ENCODE measurements at places on chromosomes 7 and 10.
A peak's percentile ranks its signal among the peaks of the same experiment; 100 is the strongest.

GRCh38 chr10:88161756-88162155, 298.3 kb downstream of the PTEN start:
- no peak for DNase-seq

- DNase-seq = peak; percentile 52
Observed at GRCh38 chr10:71860243-71861029, 9.4 kb upstream of the PSAP start.

GRCh38 chr7:142482891-142483658, 225.2 kb upstream of the PRSS58 start:
- peak; percentile 0 for DNase-seq

- no peak for DNase-seq
Observed at GRCh38 chr10:30719832-30720231, 90.3 kb upstream of the LYZL2 start.

DNA sequence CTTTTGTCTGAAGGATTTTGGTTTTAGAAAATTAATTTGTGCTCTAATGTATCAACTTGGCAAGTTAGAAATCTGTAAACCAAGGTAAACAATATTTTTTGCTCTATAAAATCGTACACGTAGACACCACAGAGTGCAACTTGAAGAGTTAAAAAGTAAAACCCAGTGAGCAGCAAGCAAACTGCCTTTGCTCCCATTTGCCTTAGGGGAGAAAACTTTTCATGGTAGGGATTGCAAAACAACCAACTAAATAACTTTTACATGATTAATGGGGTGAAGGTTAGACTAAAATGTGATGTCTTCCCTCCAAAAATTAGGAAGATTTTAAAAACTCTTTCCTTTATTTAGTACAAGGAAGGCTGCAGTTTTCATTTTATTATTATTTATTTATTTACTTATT, 224.2 kb upstream of the LYZL1 start:
- DNase-seq = no peak

GRCh38 chr7:95389516-95389915, 6.7 kb downstream of the PON3 start:
- DNase-seq = no peak

GRCh38 chr7:132063800-132064199, 507.4 kb upstream of the PODXL start:
- no peak for DNase-seq

GRCh38 chr10:79983286-79983909, 34.5 kb upstream of the SFTPD start:
- no peak for DNase-seq

GRCh38 chr7:74449144-74449543, 4.6 kb upstream of the GTF2IRD1 start:
- DNase-seq = no peak

- DNase-seq = no peak
Observed at GRCh38 chr7:99742737-99743394, 7.9 kb upstream of the CYP3A7 start.

DNA sequence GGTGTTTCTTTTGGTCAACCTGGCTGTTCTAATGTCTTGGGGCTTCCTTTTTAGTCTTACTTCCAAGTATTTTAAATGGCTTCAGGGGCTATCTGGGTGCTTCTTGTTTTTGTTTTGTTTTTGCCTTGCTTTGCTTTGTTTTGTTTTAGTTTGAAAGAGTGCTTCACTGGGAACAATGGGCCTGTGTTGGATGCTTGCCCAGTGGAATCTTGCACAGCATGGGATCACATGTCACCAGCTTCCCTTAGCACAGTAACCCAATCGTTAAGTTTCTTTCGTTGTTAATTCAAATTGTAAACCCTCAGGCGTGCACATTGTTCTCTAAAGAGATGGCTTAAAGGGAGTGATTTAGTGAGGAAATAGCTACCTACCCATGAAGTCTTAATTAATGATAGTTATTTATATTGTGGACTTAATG, 8.9 kb downstream of the COL17A1 start:
- DNase-seq = peak; percentile 10

DNA sequence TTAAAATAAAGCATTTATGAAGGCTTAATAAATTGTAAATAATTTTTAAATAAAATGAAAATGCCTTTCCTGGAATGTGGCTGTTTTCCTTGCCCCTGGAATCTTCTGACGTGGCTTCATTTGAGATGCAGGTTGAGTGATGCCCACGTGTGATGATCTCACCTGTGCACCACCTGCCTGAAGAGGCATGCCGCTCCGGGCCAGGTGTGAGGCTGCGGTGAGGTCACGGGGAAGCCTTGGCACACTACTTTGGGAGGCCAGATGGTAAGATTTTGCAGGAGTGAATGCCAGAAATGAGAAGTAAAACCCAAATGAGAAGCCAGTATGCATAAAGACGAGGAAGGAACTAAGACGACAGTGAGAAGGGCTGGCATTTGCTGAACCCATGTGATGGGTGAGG, 36.2 kb downstream of the GOT1 start:
- no peak for DNase-seq

GRCh38 chr7:123819001-123819400, 26.0 kb upstream of the HYAL4 start:
- DNase-seq = no peak

DNA sequence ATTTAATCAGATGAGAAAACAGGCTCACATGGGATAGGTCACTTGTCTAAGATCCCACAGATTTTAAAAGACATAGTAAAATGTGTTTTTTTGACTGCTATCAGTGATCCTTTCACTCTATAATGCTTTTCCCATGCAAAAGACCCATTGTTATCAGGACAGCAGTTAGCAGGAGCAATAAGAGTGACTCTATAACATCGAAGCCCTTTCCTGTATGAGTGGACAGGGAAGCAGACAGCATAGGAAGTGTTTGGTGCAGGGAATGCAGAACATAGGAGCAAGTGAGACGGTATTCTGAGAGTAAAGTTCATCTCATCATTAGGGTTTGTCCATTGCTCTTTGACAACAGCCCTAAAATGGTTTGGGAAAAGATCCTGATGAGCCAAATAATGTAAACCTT, 68.5 kb downstream of the SLC25A13 start:
- no peak for DNase-seq

DNA sequence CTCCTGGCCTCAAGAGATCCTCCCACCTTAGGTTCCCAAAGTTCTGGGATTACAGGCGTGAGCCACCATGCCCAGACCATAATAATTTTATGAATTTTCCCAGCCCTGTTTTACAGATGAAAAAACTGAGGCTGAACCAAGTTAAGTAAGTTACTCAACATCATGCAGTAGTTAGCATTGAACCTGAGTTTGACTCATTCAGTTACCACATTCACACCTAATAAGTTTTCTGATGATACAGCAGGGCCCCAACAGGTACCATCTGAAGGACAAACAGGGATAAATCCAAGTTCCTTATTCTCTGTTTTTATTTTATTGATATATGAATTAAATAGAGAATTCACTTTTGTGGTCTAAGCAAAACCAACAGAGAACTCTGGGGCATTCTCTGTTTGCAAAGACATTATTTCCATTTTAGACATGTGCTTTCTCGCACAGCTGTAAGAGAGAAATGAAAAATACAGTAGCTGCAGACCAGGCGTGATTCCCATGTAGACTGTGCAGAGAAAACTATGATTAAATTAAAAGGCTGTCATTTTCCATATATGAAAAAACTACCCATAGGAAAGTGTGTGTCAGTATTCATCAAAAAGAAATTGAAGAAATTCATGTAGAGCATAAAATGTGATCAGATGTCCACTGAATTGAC, 26.6 kb downstream of the APBB1IP start:
- no peak for DNase-seq

GRCh38 chr7:112185005-112185834, 21.0 kb downstream of the DOCK4 start:
- DNase-seq = no peak

GRCh38 chr7:117412390-117412789, 14.9 kb downstream of the ASZ1 start:
- DNase-seq = no peak

GRCh38 chr10:33047655-33048054, 89.6 kb upstream of the ITGB1 start:
- no peak for DNase-seq

- no peak for DNase-seq
Observed at GRCh38 chr7:30463405-30464145, 15.0 kb downstream of the NOD1 start.

- no peak for DNase-seq
Observed at GRCh38 chr7:36923943-36924436, 199.7 kb upstream of the AOAH start.

GRCh38 chr10:66625709-66626590, 299.9 kb upstream of the LRRTM3 start:
- no peak for DNase-seq

GRCh38 chr10:19788075-19788686, 28.1 kb upstream of the PLXDC2 start:
- DNase-seq = no peak

DNA sequence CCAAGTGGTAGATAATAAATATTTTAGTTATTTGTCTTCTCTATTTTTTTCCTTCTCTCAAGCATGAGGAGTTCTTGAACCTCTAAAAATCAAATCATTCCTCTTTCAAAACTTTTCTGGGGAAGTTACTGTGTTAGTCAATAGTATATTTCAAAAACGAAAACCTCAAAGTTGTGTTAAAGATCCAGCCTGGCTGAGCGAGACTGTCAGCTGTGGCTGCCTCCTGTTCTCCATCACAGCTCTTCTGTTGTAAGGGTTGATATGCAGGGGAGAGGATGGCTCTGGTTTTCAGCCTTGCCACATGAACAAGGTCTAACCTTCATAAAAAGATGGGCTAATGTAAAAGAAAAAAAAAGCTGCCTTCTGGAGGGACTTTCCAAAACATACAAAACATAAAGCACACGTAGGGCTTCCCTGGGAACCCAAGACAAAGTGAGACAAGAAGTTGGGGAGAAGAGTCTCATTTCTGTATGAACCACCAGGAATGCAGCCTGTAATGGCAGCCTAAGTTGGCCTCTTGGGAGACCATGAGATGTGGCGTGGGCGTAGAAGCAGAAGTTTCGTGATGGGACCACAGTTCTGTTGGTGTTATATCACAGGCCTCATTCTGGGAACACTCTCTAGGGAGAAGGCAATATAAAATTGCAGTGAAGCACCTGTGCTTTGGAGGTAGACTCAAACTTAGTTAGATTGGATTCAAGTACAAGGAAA, 77.9 kb upstream of the FHIP2A start:
- no peak for DNase-seq

GRCh38 chr10:43220657-43221418, 46.0 kb downstream of the RASGEF1A start:
- DNase-seq = no peak

GRCh38 chr7:3911685-3912084, 610.6 kb downstream of the SDK1 start:
- no peak for DNase-seq

DNA sequence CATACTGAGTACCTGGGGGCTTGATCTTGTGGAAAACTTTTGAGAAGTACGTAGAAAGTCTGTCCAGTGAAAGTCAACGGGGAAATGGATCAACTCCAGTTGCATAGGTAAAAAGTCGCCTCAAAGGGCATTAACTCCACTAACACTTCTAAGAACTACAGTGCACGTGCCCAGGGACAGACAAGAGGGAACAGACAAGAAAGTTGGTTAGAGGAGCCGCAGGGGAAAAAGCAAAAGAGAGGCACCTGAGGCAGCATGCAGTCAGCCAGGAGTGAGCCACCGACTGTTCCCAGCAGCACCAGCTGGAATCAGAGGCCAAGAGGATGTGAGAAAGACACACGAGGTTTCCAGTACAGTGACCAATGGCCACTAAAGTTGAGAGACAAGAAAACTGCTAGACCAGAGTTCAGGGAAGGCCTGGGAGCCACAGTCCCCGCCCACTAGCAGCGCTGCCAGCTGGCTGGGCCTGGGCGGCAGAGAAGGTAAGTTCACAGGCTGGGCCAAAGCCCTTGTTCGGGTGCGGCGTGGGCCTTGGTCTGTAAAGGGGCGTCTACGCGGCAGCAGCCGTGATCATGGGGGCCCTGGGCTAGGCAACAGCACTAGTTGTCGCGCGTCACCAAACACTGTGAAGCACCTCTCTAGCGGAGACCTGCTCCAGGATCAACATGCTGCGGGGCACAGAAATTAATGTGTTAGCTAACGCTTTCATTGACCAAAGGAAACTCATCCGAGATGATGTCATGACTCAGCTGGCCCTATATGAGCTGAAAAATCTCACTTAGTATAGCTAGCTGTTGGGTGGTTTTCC, 14.0 kb downstream of the ITGB1 start:
- no peak for DNase-seq

DNA sequence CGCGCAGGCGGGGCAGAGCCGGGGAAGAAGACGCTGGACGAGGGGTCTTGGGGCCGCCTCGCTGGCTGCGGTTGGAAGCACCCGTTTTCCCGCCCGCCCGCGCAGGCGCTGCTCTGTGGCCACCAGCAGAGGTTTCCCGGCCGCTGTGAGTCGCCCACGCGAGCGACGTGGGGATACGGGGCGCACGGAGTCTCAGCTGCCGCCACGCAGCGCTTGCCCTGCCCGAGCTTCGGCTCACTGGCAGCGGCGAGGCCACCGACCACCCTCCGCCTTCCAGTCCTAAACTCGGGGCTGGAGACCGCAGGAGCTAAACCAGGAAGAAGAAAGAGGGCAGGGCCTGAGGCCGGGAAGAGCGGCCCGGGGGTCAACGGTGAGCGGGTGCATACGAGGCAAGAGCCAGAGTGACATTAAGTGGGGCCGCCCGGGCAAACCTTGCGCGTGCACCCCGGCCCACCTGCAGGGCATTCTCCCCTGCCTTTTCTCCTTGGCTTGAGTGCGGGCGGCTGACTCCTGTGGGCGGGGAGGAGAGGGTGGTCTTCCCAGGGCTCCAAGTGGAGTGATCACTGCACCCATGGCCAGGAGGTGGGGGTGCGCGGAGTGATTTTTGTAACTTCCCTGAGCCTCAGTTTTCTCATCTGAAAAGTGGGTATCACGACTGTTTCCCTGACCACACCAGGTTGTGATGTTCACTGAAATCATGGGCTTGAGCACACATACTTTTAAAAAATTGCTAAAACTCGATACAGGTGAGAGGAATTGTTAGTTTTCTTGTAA, 7.1 kb upstream of the EMX2 start:
- DNase-seq = no peak

DNA sequence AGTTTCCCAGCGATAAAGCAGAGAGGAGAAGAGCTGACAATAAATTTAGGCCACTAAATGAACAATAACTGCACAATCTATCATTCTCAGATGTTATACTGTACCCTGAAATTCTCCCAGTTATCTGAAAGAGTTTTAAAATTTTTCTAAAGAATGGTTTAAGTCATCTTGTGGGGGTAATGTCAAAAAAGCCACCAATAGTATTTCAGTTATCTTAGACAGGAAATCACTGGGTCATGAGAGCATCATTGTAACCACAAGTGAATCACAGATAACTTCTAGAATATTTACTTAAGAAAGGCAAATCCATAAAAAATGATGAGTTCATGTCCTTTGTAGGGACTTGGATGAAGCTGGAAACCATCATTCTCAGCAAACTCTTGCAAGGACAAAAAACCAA, 147.1 kb downstream of the DNAJB9 start:
- no peak for DNase-seq

GRCh38 chr10:42783181-42783549, 570 bp downstream of the BMS1 start:
- peak; percentile 69 for DNase-seq

DNA sequence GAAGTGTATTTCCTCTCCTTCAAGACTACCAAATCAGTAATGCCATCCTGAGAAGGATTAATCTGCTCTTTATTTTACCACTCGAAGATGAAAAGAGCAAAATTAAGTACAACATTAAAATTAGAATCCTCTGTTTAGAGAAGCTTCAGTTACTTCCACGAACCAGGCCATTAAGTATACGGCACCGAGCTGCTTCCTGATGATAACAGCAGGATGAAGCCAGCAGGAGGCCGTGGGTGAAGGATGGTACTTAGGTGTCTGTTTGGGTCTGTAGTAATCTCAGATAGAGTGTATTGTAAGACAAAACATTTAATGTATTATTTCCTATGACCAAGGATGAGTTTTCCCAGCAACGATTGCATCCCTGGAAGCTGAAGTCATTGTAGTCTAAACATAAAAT, 362.8 kb downstream of the SFMBT2 start:
- no peak for DNase-seq

GRCh38 chr10:44993226-44993921, 7.3 kb upstream of the ZNF22 start:
- DNase-seq = peak; percentile 46
